ENCODE measurements at places on chromosomes 3 and 15.

DNA sequence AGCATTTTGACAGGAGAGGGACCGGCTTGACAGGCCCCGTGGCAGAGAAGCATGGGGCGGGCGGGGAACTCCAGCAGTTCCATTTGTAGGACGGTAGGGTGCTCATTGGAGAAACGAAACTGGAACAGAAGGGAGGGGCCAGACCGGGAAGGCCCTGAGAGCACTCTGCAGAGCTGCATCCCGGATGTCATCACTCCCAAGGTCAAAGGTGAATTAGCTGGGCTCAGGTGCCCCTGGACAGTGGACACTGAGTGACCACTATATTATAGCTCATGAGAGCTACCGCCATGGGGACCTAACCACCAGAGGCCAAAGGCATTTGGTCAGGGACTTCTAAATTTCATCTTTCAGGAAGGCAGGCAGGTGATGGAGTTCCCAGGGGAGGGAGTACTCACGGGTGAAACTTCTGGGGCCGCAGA, 7.3 kb downstream of the CSRNP1 start:
- no peak for DNase-seq

DNA sequence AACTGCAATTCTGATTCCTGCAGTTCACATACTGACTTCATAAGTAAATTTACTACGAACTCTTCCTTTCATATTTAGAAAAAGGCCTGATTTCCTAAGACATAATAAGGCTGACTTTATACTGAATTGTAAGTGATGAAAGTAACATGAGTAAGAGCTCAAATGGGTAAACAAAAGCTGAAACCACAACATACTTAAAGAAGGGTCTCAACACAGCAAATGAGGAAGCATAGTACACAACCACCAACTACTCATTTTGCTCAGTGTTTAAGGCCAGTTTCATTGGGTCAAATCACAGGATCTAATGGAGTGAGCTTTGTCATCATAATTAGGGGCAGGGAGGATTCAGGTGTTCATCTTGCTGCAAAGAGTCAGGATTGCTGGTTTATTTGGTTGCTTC, 81.4 kb downstream of the SETD2 start:
- no peak for DNase-seq

GRCh38 chr15:92627014-92627413, 28.6 kb downstream of the FAM174B start:
- DNase-seq, result no peak

GRCh38 chr3:197466586-197467399, 89.0 kb downstream of the BDH1 start:
- DNase-seq, result no peak

GRCh38 chr15:75032395-75032794, 9.0 kb downstream of the PPCDC start:
- DNase-seq, result no peak

GRCh38 chr3:154844863-154845262, 235.3 kb upstream of the MME start:
- no peak for DNase-seq

DNA sequence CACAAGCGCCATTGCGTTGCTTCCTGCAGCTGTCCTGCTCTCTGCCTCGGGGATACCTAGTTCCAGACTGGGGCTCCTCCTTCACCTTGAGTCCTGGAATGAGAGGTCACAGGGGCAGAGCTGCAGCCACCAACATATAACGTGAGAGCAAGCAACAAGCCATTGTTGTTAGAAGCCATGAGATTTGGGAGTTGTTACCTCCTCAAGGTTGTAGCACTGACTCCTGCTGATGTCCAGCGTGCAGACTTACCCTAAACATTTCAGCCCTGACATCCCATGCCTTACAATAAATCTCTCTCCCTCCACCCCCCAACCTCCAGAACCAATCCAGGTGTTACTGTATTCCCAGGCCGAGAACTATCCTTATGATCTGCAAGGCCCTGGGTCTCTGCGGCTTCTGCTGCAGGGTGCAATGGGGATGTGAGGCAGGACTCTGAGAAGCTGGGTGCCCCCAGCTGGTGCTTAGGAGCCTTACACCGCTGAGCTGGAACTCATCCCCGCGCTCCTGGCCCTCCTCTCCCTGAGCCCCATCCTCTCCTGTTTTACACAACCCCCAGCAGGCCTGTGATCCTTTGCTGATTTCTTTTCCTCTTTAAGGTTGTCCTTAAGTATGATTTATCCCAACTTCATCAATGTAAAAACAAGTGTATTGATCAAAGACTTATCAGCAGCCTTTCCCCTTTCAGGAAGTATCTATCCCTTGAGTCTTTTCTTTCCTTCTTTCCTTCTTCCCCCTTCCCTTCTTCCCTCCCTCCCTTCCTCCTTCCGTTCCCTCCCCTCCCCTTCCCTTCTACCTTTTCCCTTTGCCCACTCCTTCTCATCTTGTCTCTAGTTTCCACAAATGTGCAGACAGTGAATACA, 84.2 kb upstream of the ABHD2 start:
- no peak for DNase-seq

DNA sequence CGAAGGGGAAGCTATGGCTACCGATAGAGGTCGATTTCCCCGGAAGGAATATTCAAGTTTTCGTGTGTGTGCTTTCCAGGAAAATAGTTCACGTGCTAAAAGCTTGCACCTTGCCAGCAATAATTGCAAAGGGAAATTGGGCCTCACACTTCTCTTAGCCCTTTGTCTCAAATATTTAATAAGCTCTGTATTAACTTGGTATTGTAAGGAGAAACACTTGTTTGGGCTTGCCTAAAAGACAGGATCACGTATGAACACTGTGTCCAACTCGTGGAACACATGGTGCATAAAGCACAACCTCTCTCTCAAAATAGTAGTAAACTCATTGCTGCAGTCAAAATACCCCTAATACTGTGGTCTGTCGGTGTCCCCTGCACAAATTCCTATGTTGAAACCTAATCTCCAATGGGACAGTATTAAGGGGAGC, 352 bp upstream of the TMF1 start:
- no peak for DNase-seq

GRCh38 chr3:122784436-122784835, 9.2 kb downstream of the HSPBAP1 start:
- no peak for DNase-seq

DNA sequence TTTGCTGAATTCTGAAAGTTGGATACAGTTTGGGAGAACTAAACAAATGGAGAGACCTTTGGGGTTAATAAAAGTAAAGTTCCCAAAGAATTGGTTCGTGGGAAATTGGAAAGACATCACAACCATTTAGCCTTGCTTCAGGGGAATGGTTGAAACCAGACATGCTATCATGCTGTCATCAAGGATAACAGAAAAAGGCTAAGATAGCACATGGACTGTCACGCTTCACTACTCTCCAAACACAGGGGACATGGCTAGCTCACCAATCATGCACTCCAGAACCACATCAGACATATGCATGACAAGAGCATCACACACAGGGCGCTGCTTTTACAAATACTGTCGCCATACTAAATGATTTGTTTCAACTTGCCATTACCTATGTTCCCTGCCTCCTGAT, 671.7 kb upstream of the ROBO1 start:
- DNase-seq, result no peak

- no peak for DNase-seq
Observed at GRCh38 chr3:188284455-188285212, 130.7 kb downstream of the LPP start.

GRCh38 chr3:165642761-165643420, 194.3 kb downstream of the BCHE start:
- no peak for DNase-seq

- no peak for DNase-seq
Observed at GRCh38 chr3:110894574-110894973, 177.0 kb upstream of the NECTIN3 start.

GRCh38 chr3:119311081-119311925, 17.1 kb downstream of the ARHGAP31 start:
- no peak for DNase-seq

DNA sequence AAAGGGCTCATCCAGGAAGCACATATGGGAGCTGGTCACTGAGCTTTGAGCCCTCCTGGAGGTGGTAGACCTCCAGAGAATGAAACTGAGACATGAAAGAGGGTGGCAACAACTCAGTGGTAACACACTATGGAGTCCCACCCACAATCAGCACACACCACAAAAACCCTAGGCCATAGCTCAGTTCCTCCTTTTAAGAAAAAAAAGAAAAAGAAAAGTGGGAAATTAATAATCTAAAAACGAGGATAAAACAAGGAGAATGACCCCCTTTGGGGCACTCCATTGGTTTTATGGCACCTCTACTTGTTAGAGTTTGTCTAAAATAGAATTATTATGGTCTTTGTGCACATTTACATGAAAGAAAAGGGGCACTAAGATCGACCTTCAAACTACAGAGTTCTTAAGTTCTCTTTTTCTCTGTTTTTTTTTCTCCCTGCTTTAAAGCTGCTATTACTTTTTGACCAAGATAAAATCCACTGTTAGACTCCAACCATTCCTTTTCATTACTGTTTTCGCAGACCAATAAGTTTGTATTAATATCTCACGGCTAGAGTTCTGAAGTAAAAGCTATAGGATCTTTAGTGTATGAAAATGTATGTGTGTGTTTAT, 40.2 kb upstream of the ZBTB20 start:
- DNase-seq, result no peak

- DNase-seq, result no peak
Observed at GRCh38 chr3:24006-24405, 172.6 kb upstream of the CHL1 start.

DNA sequence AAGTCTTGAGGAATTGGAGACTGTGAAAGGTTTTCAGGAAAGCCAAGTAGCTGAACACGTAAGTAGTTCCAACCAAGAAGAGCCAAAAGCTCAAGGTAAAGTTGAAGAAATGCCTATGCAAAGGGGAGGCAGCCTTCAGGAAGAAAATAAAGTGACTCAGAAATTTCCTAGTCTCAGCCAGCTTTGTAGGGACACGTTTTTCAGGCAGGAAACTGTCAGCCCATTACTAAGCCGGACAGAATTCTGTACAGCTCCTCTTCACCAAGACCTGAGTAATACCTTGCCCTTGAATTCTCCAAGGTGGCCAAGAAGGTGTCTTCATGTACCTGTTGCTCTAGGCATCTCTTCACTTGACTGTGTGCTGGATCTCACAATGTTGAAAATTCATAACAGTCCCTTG, 48.6 kb downstream of the CDAN1 start:
- no peak for DNase-seq

DNA sequence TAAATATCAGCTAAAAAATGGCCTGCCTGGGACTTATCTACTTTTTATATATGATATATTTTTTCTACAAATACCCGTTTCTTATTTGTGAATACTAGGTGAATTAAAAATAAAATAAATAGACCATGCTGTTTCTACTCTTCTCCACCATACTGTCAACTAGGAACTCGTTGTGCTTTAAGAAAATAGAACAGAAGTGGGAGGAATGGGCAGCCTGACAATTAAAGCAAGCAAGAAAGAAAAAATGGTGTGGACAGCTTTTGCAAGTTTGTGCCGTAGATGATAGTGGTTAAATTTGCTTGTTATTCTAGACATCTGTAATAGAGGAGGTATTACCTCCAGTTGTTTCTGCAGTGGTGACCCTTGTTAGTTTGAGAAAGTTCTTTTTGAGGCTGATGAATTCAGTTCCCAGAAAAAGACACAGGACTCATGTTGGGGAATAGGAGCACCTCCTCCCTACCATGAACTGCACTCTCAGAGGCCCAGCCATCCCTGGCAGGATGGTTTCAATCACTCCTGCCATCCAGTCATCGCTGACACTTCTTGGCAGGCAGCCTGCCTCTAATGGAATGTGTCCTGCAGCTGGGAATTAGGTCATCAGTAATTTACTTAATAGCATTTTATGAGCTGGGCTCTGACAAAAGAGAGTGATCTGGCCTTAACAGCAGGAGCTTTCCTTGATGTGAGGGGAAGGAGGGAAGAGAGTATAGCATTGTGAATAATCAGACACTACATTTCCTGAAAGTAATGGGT, 105.0 kb upstream of the GAP43 start:
- no peak for DNase-seq

DNA sequence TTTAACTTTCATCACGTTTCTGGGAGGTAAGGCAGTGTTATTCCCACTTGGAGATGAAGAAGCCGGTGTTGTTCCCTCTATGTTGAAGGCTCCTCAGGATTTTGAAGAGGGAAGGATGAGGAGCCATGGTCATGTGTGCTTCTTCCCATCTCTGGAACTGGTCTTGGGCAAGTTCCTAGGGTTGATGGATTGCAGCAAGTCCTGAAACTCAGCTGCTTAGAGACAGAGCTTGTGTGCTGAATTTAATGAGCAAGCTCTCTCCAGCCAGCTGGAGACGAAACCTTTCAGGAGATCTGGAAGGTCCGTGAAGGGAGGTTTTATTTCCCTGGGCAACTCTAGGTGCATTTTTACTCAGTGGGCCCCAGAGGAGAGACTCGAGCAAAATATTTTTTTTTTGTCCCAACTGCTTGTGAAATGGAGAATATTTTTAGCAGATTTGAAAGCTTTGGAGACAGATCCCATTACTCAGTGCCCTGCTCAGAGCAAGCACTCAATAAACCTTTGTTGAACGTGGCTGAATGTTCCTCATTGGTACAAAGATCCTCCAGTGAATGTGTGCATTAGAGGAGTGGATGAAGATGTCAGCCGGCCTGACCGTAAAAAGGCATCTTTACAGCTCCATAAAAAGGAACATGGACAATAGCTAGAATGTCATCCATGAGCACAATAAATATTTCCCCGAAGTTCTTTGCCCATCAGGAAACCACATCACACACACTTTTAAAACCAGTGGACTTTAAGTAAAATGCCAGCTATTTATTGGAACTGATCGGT, 55.6 kb upstream of the RGMA start:
- DNase-seq, result no peak

GRCh38 chr3:147393261-147393942, 12.9 kb downstream of the ZIC4 start:
- no peak for DNase-seq

GRCh38 chr3:152269831-152270734, 1.4 kb downstream of the MBNL1 start:
- DNase-seq, result no peak

DNA sequence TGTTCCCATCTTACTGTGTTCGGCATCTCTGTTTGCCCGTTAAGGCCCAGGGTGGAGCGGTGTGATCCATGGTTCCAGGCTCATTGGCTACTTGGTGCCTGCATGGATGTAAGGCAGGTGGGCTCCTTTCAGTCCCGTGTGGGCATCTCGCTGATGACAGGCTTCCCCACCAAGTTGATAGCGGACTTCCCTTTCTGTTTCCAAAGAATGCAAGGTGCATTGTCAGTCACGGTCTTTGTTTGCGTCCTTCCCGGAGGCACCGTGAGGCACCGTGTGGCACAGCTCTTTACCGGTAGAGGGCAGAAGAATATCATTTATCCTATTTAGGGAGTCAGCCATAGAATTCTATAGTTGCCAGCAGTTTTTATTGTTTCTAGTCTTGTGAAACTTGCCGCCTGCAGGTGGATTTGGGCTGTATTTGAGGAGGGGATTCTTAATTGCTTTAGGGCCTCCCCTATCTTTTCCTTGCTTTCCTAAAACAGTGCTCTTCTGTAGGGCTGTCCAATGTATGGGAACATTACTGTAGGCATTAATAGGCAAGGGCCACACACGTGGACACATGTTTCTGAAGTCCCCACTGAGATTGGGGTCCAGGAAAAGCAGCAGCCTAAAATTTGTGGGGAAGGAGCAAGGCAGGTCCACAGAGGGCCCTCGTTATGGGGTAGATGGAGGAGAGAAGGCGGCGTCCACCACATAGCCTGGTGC, 244.1 kb downstream of the SLCO3A1 start:
- no peak for DNase-seq

GRCh38 chr3:72266016-72266370, 481.0 kb upstream of the PROK2 start:
- no peak for DNase-seq

- no peak for DNase-seq
Observed at GRCh38 chr15:25931851-25932250, 68.7 kb upstream of the ATP10A start.

- DNase-seq, result no peak
Observed at GRCh38 chr3:127074900-127075360, 92.0 kb downstream of the PLXNA1 start.

Measured in stimulated activated CD4-positive, alpha-beta T cell treated with anti-CD3 and anti-CD28 coated beads, Interleukin-1b, Interleukin-23, amount 100 ng/mL, for 1 hour (primary cell).